ENCODE measurements at places on chromosomes 3 and 15. TPM values are rescaled to one million over a fixed set of nuclear protein-coding genes. Genes with fewer than 3 reads are reported as not detected.

- no peak overlapping the region for H3K27ac ChIP-seq
- H3K36me3 ChIP-seq: no peaks in the 10 kb centered on the region
- no peak overlapping the region for H3K4me3 ChIP-seq
- peaks cover 3% of the 10 kb centered on the region for H3K4me1 ChIP-seq
- DNase-seq: peak; percentile 57
- H3K27me3 ChIP-seq: peaks cover 5% of the 10 kb centered on the region
Observed at GRCh38 chr3:10557781-10558373, 52.5 kb upstream of the ATP2B2 start.

DNA sequence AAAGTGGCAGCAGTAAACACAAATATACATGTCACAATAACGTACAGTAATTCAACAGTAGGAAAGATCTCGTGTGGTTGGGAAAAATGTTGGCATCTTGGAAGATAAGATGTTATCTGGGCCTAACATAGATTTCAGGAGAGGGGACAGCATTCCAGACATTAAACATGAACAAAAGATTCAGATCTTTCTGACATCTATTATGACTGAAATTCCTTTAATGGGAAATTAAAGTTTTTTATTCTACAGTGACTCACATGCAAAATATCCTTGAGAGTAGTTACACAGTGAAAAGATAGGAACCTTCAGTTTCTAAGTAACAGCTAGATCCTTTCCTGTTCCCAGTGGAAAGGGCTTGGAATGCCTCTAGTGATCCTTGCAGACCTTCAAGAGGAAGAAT, 9.2 kb downstream of the NDUFB5 start:
- no peaks in the 10 kb centered on the region for H3K4me1 ChIP-seq
- no peak overlapping the region for H3K4me3 ChIP-seq
- no peaks in the 10 kb centered on the region for H3K27me3 ChIP-seq
- peaks cover 21% of the 10 kb centered on the region for H3K36me3 ChIP-seq
- DNase-seq: no peak

GRCh38 chr15:64930019-64930652, 18.4 kb downstream of the ANKDD1A start:
- H3K27me3 ChIP-seq: no peaks in the 10 kb centered on the region
- H3K4me1 ChIP-seq: no peaks in the 10 kb centered on the region
- DNase-seq: no peak
- H3K27ac ChIP-seq: no peak overlapping the region

DNA sequence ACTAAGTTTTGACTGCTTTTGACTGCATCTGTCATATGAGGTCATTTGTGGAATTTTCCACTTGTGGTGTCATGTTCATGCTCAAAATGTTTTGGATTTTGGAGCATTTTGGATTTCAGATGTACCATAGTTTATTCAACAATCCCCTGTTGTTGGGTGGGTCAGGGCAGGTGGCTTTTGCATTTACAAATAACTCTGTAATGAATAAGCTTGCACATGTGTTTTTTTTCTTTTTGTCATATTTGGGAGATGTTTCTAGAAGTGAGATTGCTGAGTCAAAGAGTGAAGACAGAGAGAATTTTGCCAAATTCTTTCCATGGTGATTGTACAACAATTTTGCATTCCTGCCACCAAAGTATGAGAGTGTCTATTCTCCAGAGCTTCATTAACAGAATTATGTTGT, 62.4 kb upstream of the ADPGK start:
- H3K4me1 ChIP-seq: no peaks in the 10 kb centered on the region
- no peak for DNase-seq
- peaks cover 9% of the 10 kb centered on the region for H3K27me3 ChIP-seq
- no peak overlapping the region for H3K4me3 ChIP-seq

- no peak overlapping the region for H3K27ac ChIP-seq
- no peak for DNase-seq
- H3K4me3 ChIP-seq: no peak overlapping the region
- peaks cover 82% of the 10 kb centered on the region for H3K36me3 ChIP-seq
Observed at GRCh38 chr3:49362561-49362960, 4.4 kb upstream of the GPX1 start.

GRCh38 chr3:100641471-100642032, 32.2 kb downstream of the ADGRG7 start:
- no peak for DNase-seq
- no peaks in the 10 kb centered on the region for H3K4me1 ChIP-seq
- H3K4me3 ChIP-seq: no peak overlapping the region
- no peaks in the 10 kb centered on the region for H3K27me3 ChIP-seq

DNA sequence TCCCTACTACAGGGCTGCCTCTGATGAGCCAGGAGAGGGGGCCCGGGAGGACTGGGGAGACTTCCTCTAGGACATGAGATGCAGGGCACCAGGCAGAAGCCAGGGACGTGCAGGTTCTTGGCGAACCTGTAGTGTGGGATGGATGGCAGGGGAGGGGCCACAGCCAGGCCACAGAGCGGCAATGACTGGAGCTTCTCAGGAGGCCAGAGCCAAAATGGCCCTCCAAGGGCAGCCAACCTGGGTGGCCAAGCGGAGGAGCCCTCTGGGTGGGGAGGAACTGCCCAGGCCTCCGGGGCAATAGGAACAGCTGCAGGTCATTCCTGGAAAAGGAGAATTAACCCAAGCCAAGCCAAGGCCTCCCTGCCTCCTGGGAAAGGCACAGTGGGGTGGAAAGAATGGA, 224.5 kb downstream of the XXYLT1 start:
- H3K36me3 ChIP-seq: no peaks in the 10 kb centered on the region
- H3K4me3 ChIP-seq: no peak overlapping the region
- H3K27me3 ChIP-seq: no peaks in the 10 kb centered on the region
- peak; percentile 37 for DNase-seq
- H3K27ac ChIP-seq: no peak overlapping the region

- no peaks in the 10 kb centered on the region for H3K36me3 ChIP-seq
- no peaks in the 10 kb centered on the region for H3K4me1 ChIP-seq
- H3K4me3 ChIP-seq: no peak overlapping the region
- no peak overlapping the region for H3K27ac ChIP-seq
Observed at GRCh38 chr3:54228806-54229205, 106.5 kb downstream of the CACNA2D3 start.

GRCh38 chr3:22606938-22607337, 596.2 kb upstream of the UBE2E2 start:
- H3K4me1 ChIP-seq: no peaks in the 10 kb centered on the region
- H3K4me3 ChIP-seq: no peak overlapping the region

GRCh38 chr3:152309535-152310307, 41.0 kb downstream of the MBNL1 start:
- no peak for DNase-seq
- H3K4me1 ChIP-seq: peaks cover 59% of the 10 kb centered on the region
- H3K27me3 ChIP-seq: no peaks in the 10 kb centered on the region
- H3K27ac ChIP-seq: peak overlapping the region; percentile 47
- H3K36me3 ChIP-seq: no peaks in the 10 kb centered on the region
- H3K4me3 ChIP-seq: no peak overlapping the region

DNA sequence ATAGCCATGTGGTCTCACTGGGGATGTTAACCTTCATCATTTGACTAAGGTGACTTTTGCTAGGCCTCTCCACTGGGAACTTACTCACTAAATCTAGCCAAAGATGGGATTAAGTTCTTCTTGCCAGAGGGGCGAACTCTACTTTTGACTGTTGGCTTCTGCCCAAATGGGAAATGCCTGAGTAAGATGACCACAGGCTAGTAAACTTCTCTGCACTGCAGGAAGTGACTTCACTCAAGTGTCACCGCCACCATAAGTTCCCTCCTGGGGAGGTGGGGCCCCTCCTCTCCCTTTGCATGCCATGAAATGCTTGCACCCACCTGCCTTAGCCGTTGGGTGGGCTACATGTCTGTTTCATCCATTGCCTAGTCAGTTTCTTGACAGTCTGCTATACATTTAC, 388.3 kb downstream of the FEZF2 start:
- no peak overlapping the region for H3K4me3 ChIP-seq
- peaks cover 1% of the 10 kb centered on the region for H3K4me1 ChIP-seq
- no peaks in the 10 kb centered on the region for H3K36me3 ChIP-seq
- H3K27me3 ChIP-seq: no peaks in the 10 kb centered on the region

DNA sequence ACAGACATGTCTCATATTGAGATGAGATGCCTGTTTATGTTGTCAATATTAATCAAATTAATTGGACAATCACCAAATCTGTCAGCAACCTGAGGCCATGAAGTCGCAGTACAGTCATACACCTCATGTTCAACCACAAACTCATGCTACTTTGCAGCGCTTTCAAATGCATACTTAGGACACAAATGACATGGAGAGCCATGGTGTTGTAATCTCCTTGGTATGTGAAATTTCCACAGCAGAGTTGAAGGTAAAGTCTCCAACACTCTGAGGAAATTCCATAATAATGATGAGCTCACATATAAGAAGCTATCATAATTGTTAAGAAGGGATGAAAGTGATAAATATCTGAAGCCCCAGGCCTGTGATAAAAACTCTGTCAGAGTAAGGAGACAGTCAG, 873.9 kb downstream of the MCTP2 start:
- H3K27me3 ChIP-seq: no peaks in the 10 kb centered on the region
- no peak overlapping the region for H3K27ac ChIP-seq
- H3K36me3 ChIP-seq: no peaks in the 10 kb centered on the region
- no peak overlapping the region for H3K4me3 ChIP-seq
- DNase-seq: no peak

DNA sequence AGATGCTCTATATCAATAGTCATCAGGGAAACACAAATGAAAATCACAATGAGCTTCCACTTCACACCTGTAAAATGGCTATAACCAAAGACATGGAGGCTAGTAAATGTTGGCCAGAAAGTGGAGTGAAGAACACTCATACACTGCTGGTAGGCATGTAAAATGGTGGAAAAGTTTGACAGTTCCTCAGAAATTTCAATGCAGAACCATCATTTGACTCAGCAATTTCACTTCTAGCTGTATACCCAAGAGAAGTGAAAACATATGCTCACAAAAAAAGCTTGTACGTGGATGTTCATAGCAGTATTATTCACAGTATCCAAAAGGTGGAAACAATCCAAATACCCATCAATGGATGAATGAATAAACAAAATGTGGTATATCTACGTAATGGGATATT, 19.2 kb upstream of the TOP2B start:
- no peak overlapping the region for H3K4me3 ChIP-seq
- no peak for DNase-seq
- no peak overlapping the region for H3K27ac ChIP-seq
- no peaks in the 10 kb centered on the region for H3K27me3 ChIP-seq

DNA sequence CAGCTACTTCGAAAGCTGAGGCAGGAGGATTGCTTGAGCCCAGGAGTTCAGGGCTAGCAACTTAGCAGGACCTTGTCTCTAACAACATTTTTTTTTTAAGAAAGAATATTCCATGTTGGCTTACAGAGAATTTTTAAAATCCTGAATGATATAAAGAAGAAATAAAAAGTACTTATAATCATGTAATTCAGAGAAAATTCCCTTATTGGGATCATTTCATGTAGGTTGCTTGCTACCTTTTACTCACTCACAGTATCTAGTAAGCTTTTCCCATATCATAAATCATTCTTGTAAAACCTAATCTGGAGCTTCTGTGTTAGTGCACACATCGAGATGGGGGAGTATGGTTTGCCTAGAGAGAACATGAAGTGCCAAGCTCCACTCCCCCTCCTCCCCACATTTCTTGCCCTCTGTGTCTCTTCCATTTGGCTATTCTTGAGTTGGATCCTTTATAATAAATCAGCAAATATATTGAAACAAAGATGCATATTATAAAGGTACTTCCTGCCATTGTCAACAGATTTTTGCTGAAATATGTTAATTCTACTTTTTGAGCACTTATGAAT, 13.6 kb downstream of the TF start:
- H3K4me1 ChIP-seq: peaks cover 32% of the 10 kb centered on the region
- no peaks in the 10 kb centered on the region for H3K27me3 ChIP-seq
- no peak overlapping the region for H3K27ac ChIP-seq
- DNase-seq: no peak
- no peak overlapping the region for H3K4me3 ChIP-seq
- no peaks in the 10 kb centered on the region for H3K36me3 ChIP-seq

DNA sequence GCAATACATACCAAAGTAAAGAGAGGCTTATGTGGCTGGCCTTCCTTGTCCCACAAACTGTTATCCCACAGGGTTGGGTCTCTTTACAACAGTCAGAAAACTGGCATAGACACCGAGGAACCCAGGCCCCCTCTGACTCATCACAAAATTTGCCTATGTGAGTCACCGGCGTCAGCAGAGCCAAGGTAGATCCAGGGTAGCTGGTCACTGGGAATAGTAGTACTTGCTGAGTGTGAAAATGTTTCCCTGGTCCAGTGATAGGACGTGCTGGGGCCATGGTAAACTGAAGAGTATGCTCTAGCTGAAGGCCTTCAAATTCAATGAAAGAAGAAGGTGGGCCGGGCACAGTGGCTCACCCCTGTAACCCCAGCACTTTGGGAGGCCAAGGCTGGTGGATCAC, 27.1 kb upstream of the SKIL start:
- no peak overlapping the region for H3K27ac ChIP-seq
- no peak overlapping the region for H3K4me3 ChIP-seq
- no peak for DNase-seq

- DNase-seq: no peak
- H3K27me3 ChIP-seq: no peaks in the 10 kb centered on the region
- H3K27ac ChIP-seq: no peak overlapping the region
- H3K4me1 ChIP-seq: no peaks in the 10 kb centered on the region
Observed at GRCh38 chr15:38041576-38041975, 107.1 kb downstream of the TMCO5A start.

DNA sequence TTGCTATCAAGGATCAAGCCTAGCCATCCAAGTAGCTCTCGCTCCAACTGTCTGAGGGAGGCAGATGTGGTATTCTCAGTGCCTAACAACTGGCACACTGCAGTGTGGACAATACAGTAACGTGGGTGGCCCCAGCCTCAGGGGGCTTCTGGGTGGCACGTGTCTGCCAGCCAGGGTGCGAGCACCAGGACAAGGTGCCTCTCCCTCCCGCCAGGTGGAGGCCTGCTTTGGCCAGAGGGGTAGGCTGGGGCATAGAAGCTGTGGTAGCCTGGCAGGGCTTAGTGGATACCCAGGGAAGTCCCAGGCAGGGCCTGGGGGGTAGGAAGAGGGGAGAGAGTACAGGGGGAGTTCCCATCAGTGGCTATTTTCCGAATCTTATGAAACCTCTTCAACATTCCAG, 234.0 kb downstream of the PLCL2 start:
- H3K4me1 ChIP-seq: no peaks in the 10 kb centered on the region
- no peaks in the 10 kb centered on the region for H3K27me3 ChIP-seq
- no peak overlapping the region for H3K27ac ChIP-seq
- no peak for DNase-seq
- H3K4me3 ChIP-seq: no peak overlapping the region

GRCh38 chr3:173138026-173138425, 3.0 kb downstream of the SPATA16 start:
- no peak for DNase-seq
- H3K4me1 ChIP-seq: no peaks in the 10 kb centered on the region
- H3K27ac ChIP-seq: no peak overlapping the region
- H3K27me3 ChIP-seq: no peaks in the 10 kb centered on the region
- H3K4me3 ChIP-seq: no peak overlapping the region

GRCh38 chr3:182052332-182052731, 340.6 kb downstream of the SOX2 start:
- peaks cover 25% of the 10 kb centered on the region for H3K4me1 ChIP-seq
- DNase-seq: no peak
- H3K36me3 ChIP-seq: no peaks in the 10 kb centered on the region

GRCh38 chr3:58469096-58469495, 22.8 kb upstream of the KCTD6 start:
- no peaks in the 10 kb centered on the region for H3K36me3 ChIP-seq
- H3K4me3 ChIP-seq: no peak overlapping the region
- H3K4me1 ChIP-seq: peaks cover 19% of the 10 kb centered on the region
- H3K27me3 ChIP-seq: no peaks in the 10 kb centered on the region

Gene GNAT1
- 0.64 TPM for total RNA-seq

Gene LMOD3
- not detected for total RNA-seq

Gene OXTR
- 0.08 TPM for total RNA-seq

Gene KCNH8
- total RNA-seq: 1.6 TPM

Gene RPP25
- total RNA-seq: 7.8 TPM

Gene FBXO40
- not detected for total RNA-seq
